Hair follicular keratinocyte (primary cell): ENCODE measurements at places on chromosomes 6 and 20. TPM values are rescaled to one million over a fixed set of nuclear protein-coding genes. Genes with fewer than 3 reads are reported as not detected.

Gene SLC17A3
- total RNA-seq, result not detected in 2 replicates

Gene PNPLA1
- total RNA-seq, result 0.16 TPM in 1 of 2 replicates, not detected in the other

Gene CLVS2
- total RNA-seq, result not detected in 2 replicates

Gene FHL5
- not detected in 2 replicates for total RNA-seq
